ENCODE measurements at places on chromosomes 1 and 21.
A peak's percentile ranks its signal among the peaks of the same experiment; 100 is the strongest.

DNA sequence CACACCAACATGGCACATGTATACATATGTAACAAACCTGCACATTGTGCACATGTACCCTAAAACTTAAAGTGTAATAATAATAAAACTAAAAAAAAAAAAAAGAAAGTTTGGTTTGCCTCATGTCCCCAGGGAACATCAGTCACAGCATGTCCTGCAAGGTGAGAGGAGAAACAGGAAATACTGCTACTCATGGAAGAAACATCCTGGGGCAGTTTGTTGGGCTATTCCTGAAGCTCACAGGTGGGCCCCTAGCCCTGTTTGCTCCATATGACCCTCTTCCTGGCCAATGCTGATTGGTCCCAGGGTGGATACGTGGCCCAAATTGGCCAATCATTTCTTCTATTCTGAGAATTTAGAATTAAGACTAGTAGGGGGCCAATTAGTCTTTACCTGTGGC lies 103.4 kb upstream of the ADAR start:
- DNase-seq = no peak

DNA sequence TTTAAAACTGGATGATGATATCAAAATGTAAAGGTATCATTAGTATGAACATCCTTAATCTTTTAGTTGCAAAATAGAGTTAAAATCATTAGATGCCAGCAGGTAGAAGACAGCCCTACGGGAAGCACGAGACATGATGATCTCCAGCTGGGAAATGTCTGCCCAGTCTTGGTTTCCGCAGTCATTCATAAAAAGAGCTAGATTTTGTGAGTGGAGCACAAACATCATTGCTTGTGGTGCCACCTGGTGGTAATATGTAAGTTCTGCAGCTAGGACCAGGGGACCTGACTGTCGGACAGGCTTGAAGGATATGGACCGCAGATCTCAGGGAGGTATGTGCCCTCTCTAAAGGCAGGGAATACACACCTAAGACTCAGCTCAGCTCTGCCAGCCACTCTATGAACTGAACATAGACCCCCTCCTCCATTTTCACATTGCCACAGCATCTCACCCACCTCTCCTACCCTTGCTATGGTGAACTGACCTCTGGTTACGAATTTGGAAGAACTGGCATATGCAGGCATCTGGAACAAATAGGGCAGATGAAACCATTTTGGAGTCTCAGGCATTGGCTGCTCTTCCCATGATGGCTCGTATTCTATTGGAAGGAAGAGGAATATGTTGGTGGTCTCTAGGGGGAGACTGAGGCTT lies 9.2 kb downstream of the FCMR start:
- peak; percentile 91 for DNase-seq

GRCh38 chr1:20409971-20410370 lies 76.0 kb downstream of the CAMK2N1 start:
- DNase-seq = no peak

DNA sequence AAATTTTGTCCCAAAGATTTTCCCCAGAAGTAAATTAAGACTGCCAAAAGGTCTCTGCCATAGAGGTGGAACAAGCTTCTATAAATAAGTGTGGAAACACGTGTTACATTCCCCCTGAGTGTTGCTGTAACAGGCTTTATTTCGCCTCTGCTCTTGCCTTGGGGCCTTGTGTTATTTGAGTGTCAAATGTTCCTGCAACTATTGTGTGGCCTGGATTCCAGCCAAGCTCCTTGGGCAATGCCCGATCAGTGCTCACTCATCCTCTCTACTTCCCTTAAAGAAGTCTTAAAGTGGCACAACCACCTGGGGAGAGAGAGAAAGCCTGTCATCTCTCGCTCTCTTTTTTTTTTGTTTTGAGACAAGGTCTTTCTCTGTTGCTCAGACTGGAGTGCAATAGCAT lies 156.7 kb downstream of the NR5A2 start:
- DNase-seq = no peak

- peak; percentile 91 for DNase-seq
Observed at GRCh38 chr21:43903451-43904091, 38.5 kb downstream of the AGPAT3 start.

DNA sequence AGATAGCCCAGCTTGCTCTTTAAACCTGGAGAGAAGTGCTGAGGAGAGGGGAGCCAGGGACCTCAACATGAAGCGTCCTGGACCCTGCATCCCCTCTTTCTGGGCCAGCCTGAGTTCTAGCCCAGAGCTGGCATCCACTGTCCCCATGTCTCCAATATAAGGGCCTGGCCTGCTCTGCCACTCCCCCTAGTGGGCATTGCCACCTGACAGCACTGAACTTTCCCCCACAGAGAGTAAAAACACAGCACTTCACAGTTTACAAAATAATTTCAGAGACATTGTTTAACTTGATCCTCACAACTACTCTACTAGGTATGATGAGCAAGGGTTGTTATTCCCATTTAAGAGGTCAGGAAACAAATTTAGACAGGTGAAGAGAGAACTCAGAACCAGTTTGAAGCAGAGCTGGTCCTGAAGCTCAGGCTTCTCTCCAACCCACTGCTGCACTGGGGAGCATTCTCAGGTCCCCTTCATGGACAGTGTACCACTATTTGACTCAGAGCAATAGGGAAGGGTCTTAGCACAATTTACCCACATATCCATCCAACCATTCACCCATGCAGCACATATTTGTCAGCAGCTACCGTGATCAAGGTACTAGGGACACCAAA lies 151.2 kb downstream of the DMRTA2 start:
- peak; percentile 75 for DNase-seq

GRCh38 chr1:38763121-38763520 lies 96.5 kb downstream of the RRAGC start:
- no peak for DNase-seq

- DNase-seq = no peak
Observed at GRCh38 chr1:237394281-237394680, 352.3 kb downstream of the RYR2 start.

GRCh38 chr1:7922301-7922700 lies 18.3 kb downstream of the TNFRSF9 start:
- DNase-seq = no peak

DNA sequence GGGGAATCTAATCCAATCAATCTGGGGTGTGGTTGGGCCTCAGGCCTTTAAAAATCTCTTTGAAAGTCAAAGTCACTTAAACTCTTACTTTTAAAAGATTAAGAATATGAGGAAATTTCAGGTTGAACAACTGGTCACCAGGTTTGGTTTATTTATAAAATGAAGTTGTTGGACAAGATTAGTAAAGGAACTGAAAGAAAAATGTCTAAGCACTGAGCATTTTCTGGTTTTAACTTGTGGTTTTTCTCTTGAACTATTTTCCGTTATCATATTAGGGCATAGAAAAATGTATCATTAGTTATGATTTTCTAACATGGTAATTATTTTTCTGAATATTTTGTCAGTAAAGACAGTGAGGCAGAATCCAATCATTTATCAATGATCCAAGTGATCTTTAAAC lies 49.6 kb downstream of the RGS2 start:
- no peak for DNase-seq

DNA sequence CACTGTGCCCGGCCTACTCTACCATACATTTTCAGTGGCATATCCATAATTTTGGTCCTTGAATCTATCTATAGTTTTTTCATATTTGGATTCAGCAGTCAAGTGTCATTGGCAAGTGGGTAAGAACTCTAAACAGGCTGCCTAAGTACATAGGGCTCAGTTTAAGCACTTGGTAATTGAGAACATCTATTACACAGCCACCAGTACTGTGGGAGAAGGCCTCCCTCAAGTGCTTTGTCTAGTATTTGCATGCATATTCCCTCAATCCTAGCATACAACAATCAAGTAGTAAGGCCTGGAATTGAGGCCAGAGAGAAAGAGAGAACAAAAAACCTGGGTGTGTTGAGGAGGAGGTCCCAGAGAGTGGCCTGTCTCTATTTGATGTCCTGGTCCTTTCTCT lies 325.2 kb downstream of the USP25 start:
- no peak for DNase-seq

Measured in WERI-Rb-1 (cell line).